Endothelial cell (in vitro differentiated cells): ENCODE measurements at places on chromosomes 11 and 22. TPM values are rescaled to one million over a fixed set of nuclear protein-coding genes. Genes with fewer than 3 reads are reported as not detected.

Gene SHANK3
- 223 TPM for total RNA-seq

Gene C11orf97
- not detected for total RNA-seq

Gene SUN2
- total RNA-seq: 74.4 TPM

Gene CYP2D6
- 3.2 TPM for total RNA-seq

Gene MMP12
- total RNA-seq: not detected

GRCh38 chr11:125987066-125987641 is 41.3 kb downstream of the VSIG10L2 start:
- H3K36me3 ChIP-seq: peaks cover 5% of the 10 kb centered on the region
- no peaks in the 10 kb centered on the region for H3K27me3 ChIP-seq
- no peak overlapping the region for H3K27ac ChIP-seq
- no peak overlapping the region for H3K4me3 ChIP-seq
- H3K4me1 ChIP-seq: peaks cover 6% of the 10 kb centered on the region
- no peak for DNase-seq

DNA sequence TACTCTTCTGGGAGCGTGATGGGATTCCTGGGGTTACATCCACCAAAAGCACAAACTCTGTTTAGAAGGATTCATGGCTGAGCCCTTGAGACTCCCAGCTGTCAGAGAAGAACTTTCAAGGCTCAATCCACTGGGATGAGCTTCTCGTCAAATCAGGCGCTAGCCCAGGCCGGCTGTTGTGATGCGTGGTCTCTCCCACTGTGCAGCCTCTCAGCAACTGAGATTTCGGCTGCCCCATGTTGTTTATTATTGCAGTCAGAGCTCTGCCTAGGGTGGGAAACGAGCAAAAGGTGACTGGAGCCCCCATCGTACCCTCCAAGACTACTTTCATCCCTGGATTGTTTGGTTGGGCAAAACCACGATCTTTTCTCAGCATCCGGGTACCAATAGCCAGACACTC is 251.6 kb downstream of the ETS1 start:
- H3K27ac ChIP-seq: no peak overlapping the region
- no peaks in the 10 kb centered on the region for H3K36me3 ChIP-seq
- H3K4me1 ChIP-seq: peaks cover 44% of the 10 kb centered on the region

GRCh38 chr11:106601684-106602297 is 416.5 kb downstream of the GUCY1A2 start:
- no peak overlapping the region for H3K4me3 ChIP-seq
- no peaks in the 10 kb centered on the region for H3K27me3 ChIP-seq
- DNase-seq: no peak
- H3K27ac ChIP-seq: no peak overlapping the region
- no peaks in the 10 kb centered on the region for H3K4me1 ChIP-seq

DNA sequence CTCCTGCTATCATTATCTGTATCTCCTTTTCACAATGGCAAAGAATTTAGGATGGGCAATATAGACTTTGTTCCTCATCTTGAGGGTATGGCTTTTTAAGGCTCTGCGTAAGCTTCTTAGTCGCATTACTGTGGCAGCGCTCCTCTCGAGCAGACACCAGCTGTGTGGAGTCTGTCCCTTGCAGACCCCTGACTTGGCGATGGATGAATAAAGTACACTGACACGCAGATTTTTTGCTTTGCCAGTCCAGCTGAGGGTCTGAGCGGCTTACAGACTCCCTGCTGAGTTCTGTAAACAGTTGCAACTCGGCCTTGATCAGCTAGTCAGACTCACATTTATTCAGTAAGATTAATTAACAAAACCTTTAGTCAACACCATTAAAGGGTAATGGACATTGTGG is 390.0 kb upstream of the CNTN5 start:
- no peaks in the 10 kb centered on the region for H3K4me1 ChIP-seq
- no peak overlapping the region for H3K4me3 ChIP-seq
- H3K27me3 ChIP-seq: no peaks in the 10 kb centered on the region
- H3K36me3 ChIP-seq: no peaks in the 10 kb centered on the region
- no peak for DNase-seq
- H3K27ac ChIP-seq: no peak overlapping the region

DNA sequence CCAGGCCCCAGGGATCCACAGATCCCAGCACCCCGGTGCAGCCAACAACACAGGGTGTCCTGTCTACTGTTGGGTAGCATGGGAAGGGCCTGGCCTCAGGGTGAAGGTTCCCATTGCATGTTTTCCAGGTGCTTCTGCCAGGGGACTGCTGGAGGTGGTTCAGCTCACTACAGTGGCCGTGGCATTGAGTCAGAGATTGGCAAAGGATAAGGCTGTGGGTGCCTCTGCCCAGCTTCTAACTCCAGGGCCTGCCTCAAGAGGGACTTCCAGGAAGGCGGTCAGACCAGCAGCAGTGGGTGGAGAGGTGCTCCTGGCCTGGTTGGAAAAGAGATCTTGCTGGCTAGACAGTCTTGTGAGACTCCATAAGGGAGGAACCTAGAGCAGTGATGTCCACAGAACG is 20.9 kb downstream of the CSNK1E start:
- peaks cover 12% of the 10 kb centered on the region for H3K27me3 ChIP-seq
- no peak overlapping the region for H3K4me3 ChIP-seq
- H3K36me3 ChIP-seq: peaks cover 35% of the 10 kb centered on the region
- peaks cover 3% of the 10 kb centered on the region for H3K4me1 ChIP-seq
- no peak for DNase-seq

DNA sequence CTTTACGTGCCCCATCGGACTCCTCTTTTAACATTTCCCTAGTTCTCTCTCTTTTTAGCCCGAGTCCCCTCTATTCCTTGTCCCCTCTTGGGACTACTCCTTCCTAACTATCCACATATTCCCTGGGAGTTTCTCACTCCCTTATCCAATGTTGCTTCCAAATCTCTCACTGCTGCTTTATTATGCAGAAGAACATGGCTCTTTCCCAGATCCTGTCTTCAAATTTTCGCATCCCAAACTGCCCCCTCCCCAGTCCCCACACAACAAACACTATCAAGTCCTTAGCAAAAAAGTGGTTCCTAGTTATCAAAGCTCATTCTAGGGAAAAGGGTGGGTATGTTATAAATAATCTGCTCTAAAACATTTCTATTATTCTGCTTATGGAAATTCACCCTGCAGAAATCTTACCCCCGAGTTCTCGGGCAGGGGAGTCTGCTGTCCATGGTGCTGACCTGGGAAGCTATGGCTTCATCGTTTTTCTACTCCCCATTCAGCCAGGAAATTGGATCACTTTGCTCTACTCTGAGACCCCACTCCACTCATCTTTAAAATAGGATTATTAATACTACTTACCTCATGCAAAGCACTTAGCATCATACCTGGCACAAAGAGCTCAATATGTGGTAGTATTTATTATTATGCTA is 393.5 kb downstream of the BUD13 start:
- no peak overlapping the region for H3K27ac ChIP-seq
- H3K4me1 ChIP-seq: no peaks in the 10 kb centered on the region
- H3K36me3 ChIP-seq: no peaks in the 10 kb centered on the region
- peaks cover 4% of the 10 kb centered on the region for H3K27me3 ChIP-seq

- no peak for DNase-seq
- peaks cover 8% of the 10 kb centered on the region for H3K4me1 ChIP-seq
- no peak overlapping the region for H3K27ac ChIP-seq
Measured at GRCh38 chr11:9351321-9351881, 33.1 kb upstream of the IPO7 start.

DNA sequence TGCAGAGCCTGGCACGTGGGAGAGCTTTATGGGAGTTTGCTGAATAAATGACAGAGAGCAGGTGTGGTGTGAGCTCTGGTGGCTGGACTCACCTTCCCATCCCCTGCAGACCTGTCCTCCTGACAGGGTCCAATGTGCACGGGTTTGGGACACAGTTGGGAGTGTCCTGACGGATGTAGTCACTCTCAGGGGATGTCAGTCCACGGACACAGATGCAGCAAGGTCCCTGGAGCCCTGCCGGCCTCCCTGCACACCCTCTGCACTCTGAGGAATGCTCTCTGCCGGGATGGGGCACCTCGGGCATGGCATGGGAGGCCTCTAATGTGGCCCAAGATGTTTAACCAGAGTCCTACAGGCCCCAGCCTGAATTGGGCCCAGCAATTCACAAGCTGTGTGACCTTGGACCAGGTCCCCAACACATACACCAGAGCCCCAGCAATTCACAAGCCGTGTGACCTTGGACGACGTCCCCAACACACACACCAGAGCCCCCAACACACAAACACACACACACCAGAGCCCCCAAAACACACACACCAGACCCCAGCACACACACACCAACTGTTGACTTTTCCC is 30.0 kb upstream of the RFPL3 start:
- peaks cover 6% of the 10 kb centered on the region for H3K36me3 ChIP-seq
- no peak for DNase-seq
- H3K27me3 ChIP-seq: peaks cover 5% of the 10 kb centered on the region
- no peak overlapping the region for H3K27ac ChIP-seq
- H3K4me1 ChIP-seq: peaks cover 5% of the 10 kb centered on the region
- no peak overlapping the region for H3K4me3 ChIP-seq

DNA sequence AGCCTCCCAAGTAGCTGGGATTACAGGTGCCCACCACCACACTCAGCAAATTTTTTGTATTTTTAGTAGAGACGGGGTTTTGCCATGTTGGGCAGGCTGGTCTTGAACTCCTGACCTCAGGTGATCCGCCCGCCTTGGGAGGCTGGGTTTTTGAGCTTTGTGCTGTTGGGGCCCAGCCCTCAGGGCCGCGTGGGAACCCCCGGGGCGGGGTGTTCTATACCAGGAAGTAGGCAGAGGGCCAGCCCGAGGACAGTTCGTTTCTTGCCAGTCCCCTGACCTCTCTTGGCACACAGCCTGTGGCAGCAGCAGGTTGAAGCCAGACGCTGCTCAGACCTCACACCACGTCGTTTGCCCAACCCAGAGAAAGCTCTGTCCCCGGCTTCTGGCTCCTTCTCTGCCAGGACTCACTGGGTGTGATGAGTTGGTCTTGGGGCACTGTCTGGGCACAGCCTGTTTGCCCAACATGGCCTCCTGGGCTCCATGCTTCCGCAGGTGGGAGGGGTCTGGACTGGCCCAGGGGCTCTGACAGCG is 24.9 kb upstream of the CHKA start:
- no peak overlapping the region for H3K4me3 ChIP-seq
- peaks cover 17% of the 10 kb centered on the region for H3K4me1 ChIP-seq
- H3K36me3 ChIP-seq: no peaks in the 10 kb centered on the region
- H3K27me3 ChIP-seq: peaks cover 6% of the 10 kb centered on the region
- DNase-seq: no peak

GRCh38 chr11:65931773-65932557 is 12.7 kb downstream of the DRAP1 start:
- no peak overlapping the region for H3K4me3 ChIP-seq
- H3K27ac ChIP-seq: no peak overlapping the region
- no peaks in the 10 kb centered on the region for H3K36me3 ChIP-seq

DNA sequence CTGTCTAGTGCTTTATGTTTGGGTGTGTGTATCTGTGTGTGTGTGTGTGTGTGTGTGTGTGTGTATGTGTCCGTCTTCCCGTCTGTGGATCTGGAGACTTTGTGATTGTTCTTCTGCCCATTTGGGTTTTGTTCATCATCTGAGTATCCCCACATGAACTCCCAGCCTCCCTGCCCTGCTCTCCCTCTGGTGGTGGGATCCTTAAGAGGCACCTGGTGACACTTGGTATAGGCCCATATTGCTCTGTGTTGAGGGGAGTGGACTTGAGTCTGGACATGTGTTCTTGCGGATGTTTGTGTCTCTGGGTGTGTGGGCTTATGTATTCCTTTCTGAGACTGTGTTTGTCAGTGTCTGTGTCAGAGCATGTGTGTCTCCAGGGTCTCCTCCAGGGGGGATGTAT is 15.3 kb downstream of the RCOR2 start:
- H3K4me1 ChIP-seq: peaks cover 2% of the 10 kb centered on the region
- no peak overlapping the region for H3K27ac ChIP-seq
- H3K36me3 ChIP-seq: peaks cover 58% of the 10 kb centered on the region
- DNase-seq: no peak

GRCh38 chr11:99422581-99423427 is 402.1 kb downstream of the CNTN5 start:
- no peaks in the 10 kb centered on the region for H3K36me3 ChIP-seq
- H3K4me3 ChIP-seq: no peak overlapping the region
- H3K27me3 ChIP-seq: no peaks in the 10 kb centered on the region
- no peak for DNase-seq
- H3K27ac ChIP-seq: no peak overlapping the region

- H3K36me3 ChIP-seq: no peaks in the 10 kb centered on the region
- H3K27ac ChIP-seq: no peak overlapping the region
- no peak overlapping the region for H3K4me3 ChIP-seq
Measured at GRCh38 chr11:117642835-117643234, 154.2 kb downstream of the DSCAML1 start.
